Osteoblast (primary cell): ENCODE measurements at places on chromosomes 1 and 21. TPM values are rescaled to one million over a fixed set of nuclear protein-coding genes. Genes with fewer than 3 reads are reported as not detected.

DNA sequence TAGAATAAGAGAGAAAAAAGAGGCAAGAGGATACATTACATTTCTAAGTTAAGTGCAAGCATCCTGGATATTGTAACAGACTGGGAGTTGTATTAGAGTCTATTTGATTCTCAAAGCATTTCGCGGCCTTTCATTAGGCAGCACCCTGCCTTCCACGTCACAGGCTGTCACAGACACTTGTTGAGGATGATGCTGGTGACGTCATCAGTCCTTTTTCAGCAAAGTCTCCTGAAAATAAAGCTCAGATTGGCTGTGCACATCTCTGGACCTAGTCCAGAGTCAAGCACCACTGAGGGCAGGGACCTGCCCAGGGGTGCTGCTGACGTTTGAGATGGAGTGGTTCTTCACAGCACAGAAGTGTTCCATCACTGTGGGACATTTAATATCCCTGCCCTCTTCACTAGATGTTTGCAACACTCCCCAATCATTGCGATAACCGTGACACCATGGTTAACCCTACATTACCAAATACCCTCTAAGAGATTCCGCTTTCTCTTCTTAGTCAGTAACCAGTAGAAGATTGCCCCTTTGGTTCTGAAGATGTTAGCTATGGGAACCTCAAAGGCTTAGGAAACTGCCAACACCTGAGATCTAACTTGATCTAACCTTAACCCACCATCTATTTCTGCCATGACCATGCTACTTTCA lies 72.7 kb upstream of the F3 start:
- DNase-seq: no peak

DNA sequence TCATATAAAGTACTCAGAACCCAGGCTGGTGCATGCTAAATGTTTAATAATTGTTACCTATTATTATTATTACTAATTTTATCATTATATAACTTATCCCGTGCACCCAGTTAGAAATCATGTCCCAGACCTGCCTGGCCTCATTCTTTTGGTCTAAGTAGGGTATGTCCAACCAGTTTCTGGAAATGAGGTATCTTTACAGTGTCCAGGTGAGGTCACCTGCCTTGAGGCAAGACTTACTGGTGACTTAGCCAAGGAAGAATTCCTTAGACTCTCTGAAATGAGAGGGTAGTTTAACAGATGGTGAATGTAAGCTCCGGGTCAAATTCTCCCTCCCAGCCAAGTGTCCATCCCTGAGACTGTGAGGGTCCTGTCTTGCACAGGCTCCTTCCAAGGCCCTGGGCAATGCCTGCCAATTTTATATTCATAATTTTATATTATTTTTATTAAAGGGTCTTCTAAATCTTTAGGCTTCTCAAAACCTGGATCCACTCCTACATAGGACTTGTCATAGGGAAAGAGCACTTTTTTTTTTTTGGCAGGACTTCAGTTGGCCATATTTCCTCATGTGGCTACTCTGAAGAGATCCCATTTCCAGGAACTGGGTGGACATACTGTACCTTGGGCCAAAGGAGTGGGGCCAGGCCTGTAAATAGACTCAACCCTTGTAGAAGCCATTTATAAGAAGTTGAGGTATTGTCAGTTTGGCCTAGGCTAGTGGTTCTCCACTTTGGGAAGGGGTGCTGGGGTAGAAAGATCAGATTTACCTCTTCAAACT lies 96.7 kb upstream of the KCNA3 start:
- DNase-seq: no peak

DNA sequence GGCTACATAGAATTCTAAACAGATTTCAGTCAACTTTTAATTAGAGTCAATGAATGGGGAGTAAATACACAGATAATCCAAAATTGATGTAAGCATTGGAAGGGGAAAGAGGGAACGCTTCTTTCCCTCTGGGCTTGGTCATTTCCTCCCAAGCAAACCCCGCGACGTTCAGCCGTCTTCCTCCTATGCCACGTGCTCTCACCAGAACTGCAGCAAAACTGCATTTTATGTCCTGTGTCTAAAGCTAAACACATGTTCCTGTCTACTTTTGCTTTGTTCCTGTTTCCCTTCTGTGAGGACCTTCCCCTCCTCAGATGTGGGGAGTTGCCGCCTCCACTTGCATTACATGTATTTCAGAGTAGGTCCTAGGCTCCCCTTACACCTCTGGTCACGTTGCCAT lies 27.2 kb downstream of the UTP25 start:
- no peak for DNase-seq

CFAP107 gene
- not detected in 2 replicates for total RNA-seq
